ENCODE measurements at places on chromosomes 3 and 15. TPM values are rescaled to one million over a fixed set of nuclear protein-coding genes. Genes with fewer than 3 reads are reported as not detected.

Gene TAGLN3
- not detected for total RNA-seq

GRCh38 chr3:10495003-10495402 is 10.4 kb downstream of the ATP2B2 start:
- DNase-seq: peak; percentile 65

DNA sequence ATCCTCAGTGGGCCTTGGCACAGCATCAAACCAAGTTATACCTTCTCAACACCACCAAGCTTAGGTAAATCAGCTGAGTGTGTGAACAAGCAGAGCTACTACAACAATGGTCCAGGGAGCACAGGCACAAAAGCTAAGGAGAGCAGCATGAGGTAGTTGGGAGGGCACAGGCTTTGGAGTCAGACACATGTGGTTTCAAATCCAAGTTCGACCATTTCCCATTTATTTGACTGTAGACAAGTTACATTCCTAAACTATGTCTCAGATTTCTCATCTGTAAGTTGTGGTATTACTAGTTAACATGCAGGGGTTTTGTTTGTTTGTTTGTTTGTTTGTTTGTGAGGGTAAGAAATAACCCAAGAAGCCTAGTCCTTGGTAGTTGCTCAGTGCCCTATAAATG is 46.9 kb downstream of the MLH1 start:
- no peak for DNase-seq

Gene LARP6
- 30.8 TPM for total RNA-seq

GRCh38 chr15:22973286-22973685 is 6.9 kb downstream of the CYFIP1 start:
- no peak for DNase-seq

Gene ACVR2B
- 6.2 TPM for total RNA-seq

Gene NPAP1
- total RNA-seq: not detected

- no peak for DNase-seq
Observed at GRCh38 chr15:76976572-76977270, 18.2 kb upstream of the PSTPIP1 start.

Gene HTR3E
- not detected for total RNA-seq

GRCh38 chr15:28933710-28934445 is 48.1 kb downstream of the APBA2 start:
- no peak for DNase-seq

Gene CDCP1
- 66.9 TPM for total RNA-seq

GRCh38 chr3:64638981-64639481 is 48.8 kb downstream of the ADAMTS9 start:
- DNase-seq: no peak

DNA sequence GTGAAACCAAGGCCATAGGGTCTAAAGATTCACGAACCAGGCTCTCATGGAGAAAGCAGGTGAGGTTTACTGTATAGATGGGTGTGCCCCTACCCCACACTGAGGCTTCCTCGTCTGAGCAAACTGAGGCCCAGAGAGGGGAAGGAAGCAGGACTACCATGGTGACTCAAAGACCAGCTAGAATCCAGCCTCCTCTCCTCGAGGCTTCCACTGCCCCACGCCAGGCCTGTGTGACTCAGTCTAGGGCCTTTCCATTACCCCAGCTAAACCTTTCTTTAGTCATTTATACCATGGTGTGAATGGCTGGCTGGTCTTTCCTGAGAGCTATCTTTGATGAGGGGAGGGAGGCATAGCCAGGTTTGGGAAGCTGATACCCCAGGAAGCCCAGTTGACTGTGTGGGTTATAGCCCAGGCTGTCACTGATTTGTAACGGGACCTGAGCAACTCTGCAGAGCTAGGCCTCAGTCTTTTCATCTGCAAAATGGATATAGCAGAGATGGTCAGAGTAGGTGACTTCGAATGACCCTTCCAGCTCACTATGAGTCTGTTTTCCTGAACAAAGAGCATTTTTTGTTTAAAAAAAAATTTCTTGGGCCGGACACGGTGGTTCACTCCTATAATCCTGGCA is 3.0 kb upstream of the RHO start:
- no peak for DNase-seq

Gene IL17RB
- 16.0 TPM for total RNA-seq

Gene EDEM1
- 52.7 TPM for total RNA-seq

Gene ASTE1
- total RNA-seq: 12.1 TPM

Gene KIAA1143
- 36.9 TPM for total RNA-seq

Gene NOX5
- total RNA-seq: 0.20 TPM

Gene MSL2
- 63.9 TPM for total RNA-seq

Gene BCL6
- 28.3 TPM for total RNA-seq

- no peak for DNase-seq
Observed at GRCh38 chr3:8962226-8962861, 928 bp downstream of the RAD18 start.

DNA sequence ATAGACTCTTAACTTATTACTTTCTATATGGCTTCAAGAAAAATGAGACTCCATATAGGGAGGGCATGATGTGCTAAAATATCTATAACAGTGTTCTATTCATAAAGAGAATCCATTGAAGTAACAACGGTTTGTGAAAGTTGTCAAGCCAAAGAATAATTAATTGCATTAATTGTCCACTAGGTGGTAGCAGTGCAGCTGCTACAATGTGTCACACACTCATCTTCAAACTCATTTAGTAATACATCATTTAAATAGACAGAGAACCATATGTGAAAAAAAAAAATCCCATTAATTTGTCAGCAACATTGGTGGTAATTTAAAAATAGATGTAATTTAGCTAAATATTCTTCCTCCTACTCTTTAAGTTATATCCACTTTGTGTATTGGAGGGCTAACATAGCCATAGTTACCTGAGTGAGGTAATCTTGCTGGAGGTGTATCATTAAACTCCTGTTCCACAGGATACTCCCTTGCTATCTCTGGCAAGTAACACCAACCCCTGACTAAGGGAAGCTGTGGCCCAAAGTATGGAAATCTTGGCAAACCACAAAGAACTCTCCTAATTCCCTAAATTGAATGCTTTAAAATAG is 3.7 kb upstream of the CPA3 start:
- no peak for DNase-seq

Gene PRRT3
- 1.6 TPM for total RNA-seq

Gene SLC24A5
- total RNA-seq: not detected

- no peak for DNase-seq
Observed at GRCh38 chr15:55859681-55860080, 116.7 kb upstream of the PRTG start.

GRCh38 chr15:59738676-59739075 is 49.6 kb upstream of the BNIP2 start:
- no peak for DNase-seq

DNA sequence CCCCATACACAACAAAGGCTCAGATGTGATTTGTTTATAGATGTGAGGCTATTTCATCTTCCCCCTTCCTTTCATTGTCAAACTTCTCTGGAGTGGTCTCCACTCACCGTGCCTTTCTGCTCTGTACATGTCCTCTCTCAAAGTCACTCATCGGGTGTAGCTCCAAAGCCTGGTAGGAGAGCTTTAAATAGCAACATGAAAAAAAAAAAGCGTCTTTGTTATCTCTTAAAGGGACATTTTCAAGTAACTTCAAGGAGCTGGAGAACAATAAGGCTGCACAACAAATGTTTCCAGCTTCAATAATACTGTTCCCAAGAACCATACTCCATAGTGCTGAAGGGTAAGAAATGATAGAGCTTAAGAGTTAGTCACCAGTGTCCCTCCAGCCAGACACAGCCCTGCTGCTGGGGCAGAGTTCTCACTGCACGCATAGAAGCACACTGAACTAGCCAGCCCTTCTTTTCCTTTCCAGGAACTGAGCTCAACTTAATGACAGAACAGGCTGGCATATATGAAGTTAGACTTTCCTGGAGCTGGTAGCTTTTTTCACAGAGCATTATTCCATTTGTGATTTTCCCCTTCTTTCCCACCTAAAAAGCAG is 8.1 kb downstream of the FBXO40 start:
- DNase-seq: no peak

Gene PROK2
- total RNA-seq: not detected

DNA sequence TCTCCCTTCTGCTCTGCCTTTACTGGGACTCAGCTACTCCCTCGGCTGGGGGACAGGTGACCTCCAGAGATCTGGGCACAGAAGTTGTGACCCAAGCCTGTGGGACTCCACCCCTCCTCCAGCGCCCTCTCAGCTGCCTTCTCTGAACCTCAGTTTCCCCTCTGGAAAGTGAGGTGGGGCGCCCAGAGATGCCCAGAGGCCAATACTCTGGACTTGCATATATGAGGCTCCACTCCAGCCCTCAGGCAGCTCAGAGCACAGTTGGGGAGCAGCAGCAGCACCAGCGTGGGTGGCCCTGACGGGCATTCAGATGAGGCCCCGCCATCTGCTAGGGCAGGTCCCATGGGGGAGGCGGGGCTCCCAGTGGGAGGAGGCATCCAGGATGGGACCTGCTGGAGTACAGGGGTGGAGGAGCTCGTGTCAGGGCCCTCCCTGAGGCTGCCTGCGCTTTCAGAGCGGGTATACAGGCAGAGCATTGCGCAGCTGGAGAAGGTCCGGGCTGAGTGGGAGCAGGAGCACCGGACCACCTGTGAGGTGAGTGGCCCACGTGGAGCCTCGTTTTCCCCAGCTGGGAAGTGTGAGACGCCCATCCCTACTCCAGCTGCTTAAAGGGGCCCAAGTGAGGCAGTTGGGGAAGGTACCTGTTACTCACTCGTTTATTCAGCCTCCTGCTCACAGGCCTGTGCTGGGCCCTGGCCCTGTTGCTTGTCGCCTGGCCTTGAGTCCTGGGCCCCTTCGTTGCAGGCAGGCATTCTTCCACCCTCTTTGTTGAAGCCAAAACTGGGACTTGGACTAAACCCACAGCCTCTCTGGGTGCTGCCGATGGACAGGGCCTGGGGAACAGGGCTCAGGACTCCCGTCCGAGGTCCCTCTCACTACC is 35.4 kb downstream of the PSTPIP1 start:
- DNase-seq: no peak

- DNase-seq: no peak
Observed at GRCh38 chr15:63668601-63669000, 71.4 kb downstream of the FBXL22 start.

DNA sequence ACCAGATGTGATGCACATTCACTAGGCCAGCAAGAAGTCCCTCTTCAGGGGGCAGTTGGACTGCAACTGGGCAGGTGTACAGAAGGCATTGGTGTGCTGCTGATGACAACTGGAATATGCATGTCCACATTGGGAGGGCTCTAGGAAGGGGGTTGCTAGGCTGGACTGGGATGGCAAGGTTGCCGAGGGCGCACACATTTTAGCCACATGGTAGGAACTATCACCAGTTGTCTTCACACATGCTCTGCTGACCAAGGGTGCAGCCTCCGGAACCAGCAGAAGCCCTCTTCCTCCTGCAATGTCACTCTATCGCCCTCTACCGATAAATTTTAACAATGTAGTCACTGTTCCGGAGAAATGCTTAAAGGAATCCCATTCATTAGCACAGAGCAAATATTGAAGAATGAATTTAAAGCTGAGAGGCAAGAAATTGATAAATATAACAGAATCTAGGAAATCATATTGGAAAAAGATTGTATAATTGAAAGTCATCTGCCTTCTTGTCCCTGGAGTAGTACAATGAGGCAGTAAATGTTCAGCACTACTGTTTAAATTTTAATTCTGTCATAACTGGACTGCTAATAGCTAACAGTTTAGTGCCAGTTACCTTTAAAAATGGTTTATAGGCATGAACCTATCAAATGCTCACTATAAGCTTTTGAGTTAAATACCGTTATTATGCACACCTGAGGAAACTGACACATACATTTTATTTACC is 22.6 kb upstream of the LYSMD4 start:
- peak; percentile 56 for DNase-seq

DNA sequence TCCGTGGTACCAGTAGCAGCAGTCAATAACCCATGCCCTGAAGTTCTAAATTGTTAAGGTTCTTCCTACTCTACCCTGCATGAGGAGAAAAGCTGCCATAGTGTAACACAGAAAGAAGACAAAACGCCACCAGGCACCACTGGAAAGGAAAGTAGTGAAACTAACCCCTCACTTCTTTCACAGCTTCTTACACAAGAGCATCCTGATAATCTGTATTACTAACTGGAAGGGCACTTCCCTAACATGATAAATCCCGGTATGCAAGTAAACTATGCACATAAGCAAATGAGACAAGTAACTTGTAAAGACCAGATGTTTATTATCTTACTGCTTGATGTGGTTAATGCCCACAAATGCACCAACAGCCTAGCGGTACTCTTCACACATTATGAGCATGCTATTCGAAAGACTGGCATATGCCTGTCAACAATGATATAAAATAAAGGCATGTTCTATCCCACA is 141.3 kb downstream of the ADAM10 start:
- no peak for DNase-seq

- DNase-seq: no peak
Observed at GRCh38 chr3:177379045-177379444, 181.8 kb upstream of the TBL1XR1 start.

GRCh38 chr3:148751461-148751860 is 53.8 kb downstream of the AGTR1 start:
- no peak for DNase-seq

DNA sequence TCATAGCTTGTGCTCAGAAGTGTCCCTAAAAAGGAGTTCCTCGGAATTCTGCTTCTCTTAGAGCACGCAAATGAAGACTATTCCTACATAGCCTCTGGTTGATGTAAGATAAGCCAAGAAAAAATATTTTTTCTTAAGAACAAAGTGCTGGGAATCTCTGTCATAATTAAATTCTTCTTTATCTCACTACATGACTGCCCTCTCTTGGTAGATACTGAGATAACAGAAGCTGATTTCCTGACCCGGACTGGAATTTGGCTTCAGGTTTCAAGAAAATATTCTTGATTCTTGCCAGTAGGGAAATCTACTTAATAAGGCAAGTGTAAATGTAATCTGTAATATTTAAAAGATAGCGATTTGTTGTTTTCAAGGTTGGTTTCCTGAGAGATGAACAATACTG is 31.3 kb upstream of the SETMAR start:
- peak; percentile 6 for DNase-seq

Gene RLBP1
- total RNA-seq: not detected
